ENCODE measurements at places on chromosomes 2 and 18.
A peak's percentile ranks its signal among the peaks of the same experiment; 100 is the strongest.

- no peak for DNase-seq
Observed at GRCh38 chr2:172358691-172359556, 68.5 kb upstream of the ITGA6 start.

- DNase-seq = no peak
Observed at GRCh38 chr2:146147448-146148012, 1627.6 kb upstream of the ZEB2 start.

- no peak for DNase-seq
Observed at GRCh38 chr18:80022613-80023012, 11.6 kb upstream of the RBFA start.

- DNase-seq = peak; percentile 57
Observed at GRCh38 chr2:200742426-200742825, 69.3 kb upstream of the BZW1 start.

- DNase-seq = peak; percentile 46
Observed at GRCh38 chr18:77001041-77001440, 131.5 kb downstream of the MBP start.

DNA sequence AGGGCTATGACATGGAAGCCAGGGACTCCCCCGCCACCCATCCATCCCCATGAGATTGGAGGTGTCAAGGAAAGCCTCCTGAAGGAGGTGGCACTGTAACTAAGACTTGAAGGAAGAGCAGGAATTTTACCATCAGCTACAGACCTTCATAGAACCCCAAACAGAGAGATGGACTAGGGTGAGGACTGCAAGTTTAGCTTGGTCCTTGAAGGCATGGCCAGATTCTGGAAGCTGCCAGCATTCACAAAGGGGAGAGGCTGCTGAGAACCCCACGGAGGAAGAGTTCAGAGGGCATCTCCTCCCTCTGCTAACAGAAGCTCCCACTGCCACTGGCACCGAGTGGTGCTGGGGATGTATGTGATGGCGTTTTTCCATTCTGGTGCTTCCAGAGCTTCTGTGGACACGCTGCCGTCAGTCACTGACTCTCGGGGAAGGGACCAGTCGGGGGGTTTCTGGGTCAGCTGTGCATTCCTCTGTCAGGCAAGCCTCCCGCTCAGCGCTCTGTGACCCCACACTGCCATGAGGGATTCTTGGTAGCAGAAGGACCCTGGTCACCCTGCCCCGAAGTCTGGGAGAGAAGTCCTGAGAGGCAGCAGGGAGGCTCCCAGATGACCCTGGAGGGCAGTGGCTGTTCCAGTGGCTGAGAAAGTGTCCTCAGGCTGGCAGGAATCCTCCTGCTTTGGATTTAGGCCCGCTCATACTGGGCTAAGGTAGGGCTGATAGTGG, 18.1 kb downstream of the TMEM185B start:
- no peak for DNase-seq

- no peak for DNase-seq
Observed at GRCh38 chr2:96608469-96609455, 29.4 kb downstream of the KANSL3 start.

DNA sequence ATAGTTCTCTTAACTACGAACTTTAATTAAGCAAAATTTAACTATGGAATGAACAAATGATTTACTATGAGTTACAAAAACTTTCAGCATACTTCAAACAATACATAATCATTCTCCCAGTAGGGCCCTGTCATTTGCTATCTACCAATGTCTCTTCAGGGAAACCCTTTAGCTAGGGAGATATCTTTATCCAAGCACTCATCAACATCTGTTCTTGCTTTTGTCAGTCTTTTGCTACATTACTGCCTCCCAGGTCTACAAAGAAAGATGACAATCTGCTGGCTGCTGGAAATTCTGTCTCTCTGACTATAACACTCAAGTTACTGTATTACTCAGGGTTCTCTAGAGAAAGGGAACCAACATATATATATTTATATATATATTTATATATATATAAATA, 1626.3 kb upstream of the CELF4 start:
- no peak for DNase-seq

- DNase-seq = no peak
Observed at GRCh38 chr2:157698430-157698829, 69.8 kb upstream of the ACVR1C start.

- DNase-seq = no peak
Observed at GRCh38 chr2:71780162-71780561, 326.8 kb downstream of the DYSF start.

DNA sequence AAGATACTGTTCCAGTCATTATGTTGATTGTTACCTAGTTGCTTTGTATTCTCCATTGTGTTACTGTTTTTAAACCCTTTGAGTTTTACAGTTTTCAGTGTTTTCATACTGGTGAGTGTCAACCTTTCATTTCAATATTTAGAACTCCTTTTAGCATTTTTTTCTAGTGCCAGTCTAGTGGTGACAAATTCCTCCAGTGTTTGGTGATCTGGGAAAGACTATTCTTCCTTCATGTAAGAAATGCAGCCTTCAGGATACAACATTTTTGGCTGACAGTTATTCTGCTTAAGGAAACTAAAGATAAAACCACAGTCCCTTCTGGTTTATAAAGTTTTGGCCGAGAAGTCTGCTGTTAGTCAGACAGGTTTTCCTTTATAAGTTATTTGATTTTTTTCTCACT, 143.8 kb downstream of the ETAA1 start:
- no peak for DNase-seq

DNA sequence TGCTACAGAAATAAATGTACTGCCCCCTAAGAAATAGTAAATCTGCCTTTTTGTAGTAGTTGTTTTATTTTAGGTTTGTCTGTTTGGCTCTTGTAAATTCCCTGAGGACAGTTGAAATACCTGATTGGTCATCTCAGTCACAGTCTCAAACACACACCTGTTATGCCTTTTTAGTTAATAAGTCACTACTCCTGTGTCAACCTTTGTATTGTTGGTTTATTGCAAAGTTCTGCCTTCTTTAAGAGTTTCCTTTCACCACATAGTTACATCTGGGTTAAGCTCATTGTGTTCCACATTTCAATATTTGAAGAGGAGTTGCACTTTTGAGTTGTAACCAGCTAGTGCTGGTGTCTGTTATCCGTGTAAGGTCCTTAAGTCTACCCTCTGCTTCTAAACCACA, 198.7 kb downstream of the CCDC85A start:
- no peak for DNase-seq

GRCh38 chr2:69985688-69986087, 24.3 kb upstream of the ASPRV1 start:
- DNase-seq = peak; percentile 71

DNA sequence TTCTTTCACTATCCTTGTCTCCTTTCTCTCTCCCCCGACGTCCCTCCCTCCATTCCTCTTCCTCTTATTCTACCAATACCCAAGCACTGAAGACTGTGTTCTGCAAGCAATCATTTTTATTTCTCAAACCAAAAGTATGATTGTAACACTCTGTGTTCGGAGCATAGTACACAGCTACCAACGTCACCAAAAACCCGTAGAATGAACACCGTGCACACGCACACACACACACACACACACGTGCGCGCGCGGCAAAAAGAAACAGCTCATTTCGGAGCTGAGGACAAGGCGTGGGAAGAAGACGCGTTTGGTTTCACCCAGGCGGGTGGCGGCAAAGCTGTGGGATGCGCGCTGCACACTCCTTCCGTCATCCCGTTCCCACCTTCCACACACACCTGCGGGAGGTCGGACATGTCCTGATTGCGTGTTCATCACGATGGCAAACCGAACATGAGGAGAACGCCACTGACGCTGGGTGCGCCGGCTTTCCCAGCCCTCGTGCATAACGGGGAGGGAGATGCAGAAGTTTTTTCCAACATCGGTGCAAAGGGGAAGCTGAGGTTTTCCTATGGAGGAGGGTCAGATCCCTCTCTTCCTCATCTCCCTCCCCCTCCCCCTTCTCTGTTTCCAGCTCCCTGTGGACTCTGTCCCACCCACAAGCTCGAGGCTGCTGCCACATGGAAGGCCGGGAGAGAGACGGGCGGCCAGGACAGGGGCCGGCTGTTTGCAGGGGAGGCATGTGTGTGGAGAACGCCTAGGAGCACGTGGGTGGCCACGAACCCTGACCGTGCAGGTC, 20.4 kb downstream of the MBP start:
- no peak for DNase-seq

- DNase-seq = no peak
Observed at GRCh38 chr2:70630761-70631160, 77.1 kb upstream of the TGFA start.

DNA sequence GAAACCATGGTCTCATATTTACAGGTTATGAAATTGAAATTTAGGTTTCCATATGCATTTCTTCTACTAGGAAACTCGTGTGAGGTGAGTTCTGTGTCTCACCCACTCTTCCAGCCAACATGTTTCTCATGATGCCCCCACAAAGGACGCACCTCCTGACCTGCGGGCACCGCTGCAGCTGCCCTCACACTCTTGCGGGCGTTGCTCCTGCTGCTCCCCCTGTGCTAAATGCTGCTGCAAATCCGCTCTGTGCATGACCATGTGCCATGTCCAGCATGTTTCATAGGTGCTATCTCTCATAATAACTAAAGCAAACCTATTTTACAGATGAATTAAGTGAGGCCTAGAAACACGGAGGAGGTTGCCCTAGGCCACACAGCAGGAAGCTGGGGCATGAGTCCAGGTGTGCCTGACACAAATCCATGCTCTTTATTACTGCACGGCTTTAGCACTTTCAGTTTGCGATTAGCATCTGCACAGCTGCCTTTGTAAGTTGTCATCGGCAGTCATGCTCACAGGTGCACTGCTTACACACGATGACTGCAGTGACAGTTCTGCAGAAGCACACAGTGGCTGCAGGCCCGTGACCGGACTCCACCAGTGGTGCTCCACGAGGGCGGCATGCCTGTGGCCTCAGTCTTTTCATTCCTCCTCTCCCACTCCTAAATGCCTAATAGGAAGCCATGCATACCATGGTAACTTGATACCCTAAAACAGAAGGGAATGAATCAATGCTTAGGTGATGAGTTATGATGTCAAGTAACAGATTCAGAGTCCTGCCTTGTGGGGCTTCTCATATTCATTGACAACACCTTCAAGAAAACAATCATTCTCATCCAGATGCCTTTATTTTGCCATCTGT, 14.9 kb upstream of the GALR1 start:
- DNase-seq = no peak

GRCh38 chr2:235168174-235168979, 216.6 kb downstream of the SH3BP4 start:
- no peak for DNase-seq

- no peak for DNase-seq
Observed at GRCh38 chr18:27750014-27750413, 426.9 kb downstream of the CDH2 start.

DNA sequence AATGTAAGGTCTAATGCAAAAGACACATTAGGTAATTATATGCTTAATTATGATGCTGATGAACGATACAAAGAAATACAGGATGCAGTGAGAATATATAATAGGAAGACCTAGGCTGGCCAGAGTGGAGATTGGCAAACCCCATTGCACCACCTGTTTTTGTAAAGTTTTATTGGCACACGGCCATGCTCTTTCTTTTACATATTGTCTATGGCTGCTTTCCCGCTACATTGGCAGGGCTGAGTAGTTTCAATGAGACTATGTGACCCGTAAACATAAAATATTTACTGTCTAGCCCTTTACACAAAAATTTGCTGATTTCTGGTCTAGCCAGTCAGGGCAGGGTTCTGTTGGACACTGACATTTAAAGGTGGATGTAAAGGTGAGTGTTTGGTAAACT, 5.4 kb downstream of the SEC11C start:
- DNase-seq = no peak

DNA sequence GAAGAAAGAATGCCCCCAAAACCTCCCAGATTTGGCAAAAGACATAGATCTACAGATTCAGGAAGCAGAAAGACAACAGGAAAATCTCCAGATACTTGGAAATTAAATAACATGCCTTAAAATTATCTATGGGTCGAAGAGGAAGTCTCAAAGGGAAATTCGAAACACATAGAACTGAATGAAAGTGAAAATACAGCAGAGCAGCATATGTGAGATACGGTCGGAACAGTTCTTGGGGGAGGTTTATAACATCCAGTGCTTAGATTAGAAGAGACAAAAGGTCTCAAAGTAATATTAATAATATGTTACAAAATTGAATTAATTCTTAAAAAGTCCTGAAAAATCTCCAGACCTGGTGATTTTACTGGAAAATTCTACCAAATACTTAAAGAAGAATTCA, 14.3 kb downstream of the KCNG2 start:
- no peak for DNase-seq

DNA sequence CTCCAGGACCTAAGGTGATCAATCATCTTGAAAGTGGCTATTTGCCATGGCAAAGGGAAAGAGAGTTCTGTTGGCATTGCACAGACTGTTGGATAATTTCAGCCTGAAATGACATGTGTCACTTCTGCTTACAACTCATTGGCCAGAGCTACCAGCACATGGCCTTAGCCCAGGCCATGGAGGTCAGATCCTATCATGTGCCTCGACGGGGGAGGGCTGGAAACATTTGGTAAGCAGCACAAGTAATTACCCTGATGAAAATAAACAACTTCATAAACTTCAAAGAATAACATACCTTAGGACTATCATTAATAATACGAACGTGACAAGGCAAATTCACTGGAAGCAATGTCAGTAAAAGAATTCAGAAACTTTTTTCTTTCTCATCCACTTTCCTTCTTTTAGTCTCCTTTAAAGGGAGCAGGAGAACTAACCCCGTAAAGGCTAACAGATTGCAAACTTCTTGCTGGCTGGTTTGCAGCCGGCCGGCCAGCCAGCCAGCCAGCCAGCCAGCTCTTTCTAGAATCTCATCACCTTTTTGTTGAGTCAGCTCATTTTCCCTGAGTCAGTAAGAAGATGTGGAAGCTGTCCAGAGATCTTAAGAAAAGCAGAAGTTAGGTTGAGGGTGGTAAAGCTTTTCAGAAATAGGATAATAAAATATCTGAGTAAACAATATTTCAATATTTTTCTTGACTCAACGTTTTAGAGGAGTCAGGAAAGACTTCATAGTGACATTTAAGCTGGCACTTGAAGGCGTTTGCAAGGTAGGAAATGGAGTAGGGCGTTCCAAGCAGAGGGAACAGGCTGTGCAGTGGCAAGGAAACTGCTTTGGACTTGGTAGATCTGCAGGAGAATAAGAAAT, 31.9 kb downstream of the CNRIP1 start:
- no peak for DNase-seq

GRCh38 chr18:46474487-46475389, 182.3 kb downstream of the LOXHD1 start:
- no peak for DNase-seq

- DNase-seq = no peak
Observed at GRCh38 chr2:168203762-168204693, 43.4 kb downstream of the STK39 start.
